Stimulated activated CD8-positive, alpha-beta memory T cell treated with anti-CD3 and anti-CD28 coated beads, Interleukin-4, amount 100 ng/mL, for 1 hour (primary cell): ENCODE measurements at places on chromosomes 5 and 9.

- DNase-seq = no peak
These were observed 151.7 kb upstream of the RAPGEF1 start for GRCh38 chr9:131891598-131891997.

DNA sequence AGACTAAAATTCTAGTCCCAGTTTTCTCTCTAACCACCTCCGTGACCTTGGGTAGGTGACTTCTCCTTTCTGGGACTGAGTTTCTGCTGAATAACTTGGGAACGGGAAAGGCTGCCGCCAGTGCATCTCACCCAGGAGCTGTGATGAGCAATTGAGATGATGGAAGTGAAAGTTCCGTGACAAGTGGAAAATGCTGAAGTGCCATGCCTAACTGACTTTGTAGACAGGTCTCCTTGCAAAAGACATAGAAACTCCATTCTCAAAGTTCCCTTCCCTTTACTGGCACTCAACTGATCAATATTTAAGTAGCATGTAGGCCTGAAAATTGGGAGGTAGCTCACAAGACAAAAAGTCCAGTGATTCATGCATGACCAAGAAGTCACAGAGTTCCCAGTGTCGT is 6.3 kb upstream of the ADAM19 start:
- DNase-seq = no peak

- DNase-seq = peak; percentile 66
These were observed 2.4 kb downstream of the SAPCD2 start for GRCh38 chr9:137067860-137068538.

- DNase-seq = no peak
These were observed 19.5 kb upstream of the FBXL7 start for GRCh38 chr5:15480436-15480835.

GRCh38 chr9:129626625-129627284 is 792 bp downstream of the NTMT1 start:
- no peak for DNase-seq

- no peak for DNase-seq
These were observed 25.1 kb downstream of the POLK start for GRCh38 chr5:75536694-75537360.

- peak; percentile 33 for DNase-seq
These were observed 3.3 kb upstream of the TMEM141 start for GRCh38 chr9:136787690-136788400.

- DNase-seq = no peak
These were observed 32.4 kb downstream of the ABCA1 start for GRCh38 chr9:104895572-104895971.

GRCh38 chr5:143775258-143775657 is 36.7 kb upstream of the HMHB1 start:
- DNase-seq = no peak

DNA sequence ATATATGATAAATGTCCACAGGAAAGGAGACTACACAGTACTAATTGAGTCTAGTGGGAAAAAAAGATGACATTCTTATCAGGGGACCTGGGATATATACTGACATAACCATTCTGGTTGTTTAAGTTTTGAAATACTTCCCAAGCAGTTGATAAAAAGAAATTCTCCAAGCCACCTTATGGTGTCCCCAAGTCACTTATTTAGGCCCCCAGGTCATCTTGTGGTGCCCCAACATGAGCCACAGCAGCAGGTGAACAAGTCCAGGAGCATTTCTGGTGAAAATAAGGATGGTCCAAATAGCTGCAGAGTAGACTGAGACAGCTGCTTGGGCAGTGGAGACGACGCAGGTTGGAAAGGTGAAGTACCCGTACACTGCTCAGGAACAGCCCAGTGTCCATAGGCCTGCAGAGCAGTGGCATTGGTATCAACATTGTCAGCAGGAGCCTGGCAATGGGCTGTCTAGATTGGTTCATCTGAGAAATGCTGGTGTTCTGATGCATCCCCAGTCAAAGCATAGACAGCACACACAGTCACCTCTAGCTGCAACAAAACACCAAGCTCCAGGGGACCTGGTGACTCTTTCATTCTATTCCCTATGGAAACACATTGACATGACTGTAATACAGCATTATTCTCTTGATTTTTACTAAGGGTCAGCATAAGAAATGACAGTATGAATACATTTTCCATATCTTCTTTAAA is 430.6 kb downstream of the NR2F1-AS1 start:
- DNase-seq = no peak

DNA sequence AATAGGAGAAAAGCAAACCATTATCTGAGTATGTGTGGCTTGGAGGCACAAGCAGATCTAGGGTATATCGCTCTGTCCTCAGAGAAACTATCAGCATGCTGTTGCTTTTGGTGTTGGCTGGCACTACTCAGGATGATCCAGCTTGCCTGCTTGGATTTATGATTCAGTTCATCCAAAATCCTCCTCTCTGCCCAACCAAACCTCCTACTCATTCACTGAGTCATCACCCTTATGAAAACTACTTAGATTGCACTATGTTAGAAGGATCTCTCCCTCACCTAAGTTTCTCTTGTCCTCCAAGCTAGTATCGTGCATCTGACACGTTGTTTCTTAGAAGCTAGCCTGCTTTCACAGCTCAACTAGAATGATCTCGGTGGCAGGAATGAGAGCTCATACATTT is 14.2 kb upstream of the ZBED3 start:
- no peak for DNase-seq

- no peak for DNase-seq
These were observed 81.9 kb downstream of the DMRTA1 start for GRCh38 chr9:22528485-22528884.

GRCh38 chr5:35939639-35940038 is 1.2 kb upstream of the CAPSL start:
- no peak for DNase-seq

GRCh38 chr9:112860451-112860850 is 30.2 kb downstream of the SLC46A2 start:
- DNase-seq = no peak

- DNase-seq = no peak
These were observed 60.4 kb downstream of the RAPGEF1 start for GRCh38 chr9:131679261-131680020.

GRCh38 chr5:159785656-159786055 is 130.6 kb upstream of the ADRA1B start:
- no peak for DNase-seq

DNA sequence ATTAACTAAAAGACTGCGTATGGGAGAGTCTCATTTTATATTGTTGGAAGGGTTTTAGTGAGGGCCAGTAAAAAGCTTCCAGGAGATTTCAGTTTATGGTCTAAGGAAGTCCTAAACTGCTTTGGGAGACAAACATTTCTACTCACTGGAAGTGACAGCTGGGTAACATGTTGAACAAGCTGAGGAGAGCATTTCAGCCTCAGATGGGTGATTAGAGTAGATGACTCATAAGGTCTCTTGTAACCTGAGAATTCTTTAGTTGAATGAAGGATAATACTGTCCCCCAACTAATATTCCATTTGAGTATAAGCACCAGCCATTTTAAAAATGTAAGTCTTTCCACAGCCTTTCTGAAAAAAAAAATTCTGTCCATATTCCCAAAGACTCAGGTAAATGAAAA is 218.0 kb upstream of the C9orf72 start:
- DNase-seq = no peak

- no peak for DNase-seq
These were observed 47.5 kb downstream of the RAPGEF6 start for GRCh38 chr5:131587541-131587940.

- no peak for DNase-seq
These were observed 40.5 kb downstream of the PTTG1 start for GRCh38 chr5:160462167-160462566.

- DNase-seq = no peak
These were observed 295.2 kb downstream of the MAST4 start for GRCh38 chr5:66891184-66891925.

GRCh38 chr9:84949258-84949657 is 279.7 kb downstream of the NTRK2 start:
- no peak for DNase-seq

GRCh38 chr9:87698069-87698809 is 27.7 kb upstream of the CTSL start:
- DNase-seq = no peak

- no peak for DNase-seq
These were observed 18.1 kb upstream of the RGMB start for GRCh38 chr5:98755406-98755805.

DNA sequence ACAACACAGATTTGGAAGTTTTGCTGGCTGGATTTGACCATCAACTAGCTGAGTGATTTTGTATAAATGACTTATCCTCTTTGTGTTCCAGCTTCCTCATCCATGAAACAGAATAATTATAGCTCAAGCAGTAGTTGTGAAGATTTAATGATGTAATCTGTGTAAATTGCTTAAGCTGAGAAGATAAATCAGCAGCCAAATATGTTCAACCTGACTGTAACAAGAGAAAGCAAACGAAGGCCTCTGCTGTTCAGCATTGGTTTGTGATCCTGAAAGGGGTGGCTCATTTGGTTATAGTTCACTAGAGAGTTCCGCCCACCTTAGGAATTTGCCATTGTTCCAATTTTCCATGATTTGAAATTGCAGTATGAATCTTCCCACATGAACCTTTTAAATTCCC is 75.7 kb upstream of the CCDC112 start:
- no peak for DNase-seq

GRCh38 chr5:164721656-164722055 is 1216.2 kb downstream of the MAT2B start:
- no peak for DNase-seq

- no peak for DNase-seq
These were observed 12.1 kb downstream of the SLC22A5 start for GRCh38 chr5:132381614-132382013.

GRCh38 chr5:89377767-89378455 is 494.9 kb upstream of the MEF2C start:
- no peak for DNase-seq

DNA sequence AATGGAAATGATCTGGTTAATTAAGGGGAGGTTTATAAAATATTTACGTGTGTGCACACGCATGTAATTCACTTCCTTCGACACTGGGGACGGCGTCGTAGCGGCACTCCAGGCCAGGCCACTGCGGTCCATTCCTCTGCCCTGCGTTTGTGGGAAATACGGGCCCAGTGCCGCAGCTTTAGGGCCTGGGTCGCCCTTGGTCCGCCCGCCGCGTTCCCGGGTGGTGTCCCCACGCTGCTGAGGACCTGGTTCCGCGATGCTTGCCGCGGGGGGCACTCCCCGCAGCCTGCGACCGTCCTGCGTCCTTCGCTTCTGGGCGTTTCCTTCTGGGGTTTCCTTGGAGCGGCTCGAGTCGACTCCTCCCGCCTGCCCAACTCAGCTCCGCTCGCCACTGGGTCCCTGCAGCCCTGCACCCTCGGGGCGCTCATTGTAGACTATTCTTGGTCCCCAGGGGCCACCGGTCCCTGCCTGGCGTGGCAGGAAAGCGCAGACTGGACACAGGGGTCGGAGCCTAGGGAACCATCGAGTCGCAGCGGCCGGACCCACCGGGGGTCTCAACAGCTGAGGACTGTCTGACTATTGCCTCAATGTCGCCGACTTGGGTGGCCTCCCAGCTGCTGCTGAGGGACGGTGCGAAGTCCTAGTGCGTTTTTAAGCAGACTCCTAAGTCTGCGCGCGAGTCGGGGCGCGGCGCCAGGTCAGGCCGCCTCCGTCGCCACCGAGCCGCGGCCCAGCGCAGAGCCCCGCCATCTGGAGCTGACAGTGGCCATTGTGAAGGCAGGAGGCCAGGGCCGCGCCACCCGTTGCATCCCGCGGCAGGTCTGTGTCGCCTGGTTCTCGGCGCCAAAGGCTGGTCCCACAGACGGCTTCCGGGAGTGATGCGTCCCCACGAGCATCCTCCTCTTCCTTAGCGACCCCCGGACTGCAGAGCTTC is 4.4 kb upstream of the IRX1 start:
- no peak for DNase-seq

DNA sequence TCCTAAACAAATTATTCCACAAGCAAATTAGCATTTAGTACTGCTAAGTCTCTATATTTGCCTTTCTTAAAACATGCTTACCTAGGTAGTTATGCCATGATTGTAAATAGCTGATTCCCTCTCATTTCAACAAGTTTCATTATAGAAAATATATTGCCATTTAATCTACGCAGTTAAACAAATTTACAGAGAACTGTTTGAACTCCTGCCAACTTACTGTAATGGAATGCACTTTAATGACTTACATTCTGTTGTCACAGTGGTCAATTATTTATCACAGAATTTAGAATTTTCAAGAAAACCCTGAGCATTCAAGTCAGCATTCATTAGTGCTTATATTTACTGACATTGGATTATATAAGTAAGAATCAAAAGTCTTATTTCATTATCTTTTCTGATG is 19.6 kb downstream of the SLC38A9 start:
- no peak for DNase-seq

- no peak for DNase-seq
These were observed 48.1 kb downstream of the PAX5 start for GRCh38 chr9:36985769-36986467.
